ENCODE measurements at places on chromosomes 2 and 18.
A peak's percentile ranks its signal among the peaks of the same experiment; 100 is the strongest.

DNA sequence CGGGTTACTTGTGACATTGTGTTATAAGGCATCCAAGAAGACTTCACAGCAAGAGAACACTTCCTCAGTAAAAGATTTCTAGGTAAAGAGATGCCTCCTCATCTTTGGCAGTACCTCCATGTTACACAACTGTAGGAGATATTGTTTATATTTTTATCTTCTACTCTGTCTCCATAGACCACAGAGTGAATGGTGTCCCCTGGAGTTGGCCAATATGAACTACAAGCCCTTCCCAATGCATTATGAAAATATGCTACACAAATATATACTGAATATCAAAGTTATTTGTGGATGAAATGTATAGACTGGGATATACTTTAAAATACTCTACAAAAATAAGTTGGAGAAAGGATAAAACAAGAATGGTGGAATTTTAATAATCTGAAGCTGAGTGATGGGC is 46.7 kb downstream of the MBOAT2 start:
- no peak for DNase-seq

- DNase-seq = no peak
Observed at GRCh38 chr2:171134624-171135230, 26.0 kb downstream of the TLK1 start.

DNA sequence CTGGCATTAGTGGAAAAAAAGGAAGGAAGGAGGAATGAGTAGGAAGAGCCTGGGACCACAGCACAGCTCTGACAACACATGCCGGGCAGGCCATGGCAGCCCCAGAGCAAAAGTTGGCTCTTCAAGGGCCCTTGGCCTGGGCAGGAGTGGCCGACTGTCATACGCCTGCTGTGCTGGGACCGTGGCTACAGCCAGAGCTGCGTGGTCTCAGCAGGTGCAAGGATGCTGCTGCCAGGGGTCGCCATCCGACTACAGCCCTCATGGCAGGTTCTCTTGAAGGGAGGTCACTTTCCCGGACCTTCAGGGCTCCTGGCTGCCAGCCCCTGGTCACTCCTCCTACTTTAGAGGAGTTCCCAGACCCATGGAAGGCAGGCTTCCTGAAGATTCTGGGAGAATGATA is 109.9 kb downstream of the ARL4C start:
- DNase-seq = no peak

- no peak for DNase-seq
Observed at GRCh38 chr2:174618179-174618578, 20.6 kb upstream of the WIPF1 start.

DNA sequence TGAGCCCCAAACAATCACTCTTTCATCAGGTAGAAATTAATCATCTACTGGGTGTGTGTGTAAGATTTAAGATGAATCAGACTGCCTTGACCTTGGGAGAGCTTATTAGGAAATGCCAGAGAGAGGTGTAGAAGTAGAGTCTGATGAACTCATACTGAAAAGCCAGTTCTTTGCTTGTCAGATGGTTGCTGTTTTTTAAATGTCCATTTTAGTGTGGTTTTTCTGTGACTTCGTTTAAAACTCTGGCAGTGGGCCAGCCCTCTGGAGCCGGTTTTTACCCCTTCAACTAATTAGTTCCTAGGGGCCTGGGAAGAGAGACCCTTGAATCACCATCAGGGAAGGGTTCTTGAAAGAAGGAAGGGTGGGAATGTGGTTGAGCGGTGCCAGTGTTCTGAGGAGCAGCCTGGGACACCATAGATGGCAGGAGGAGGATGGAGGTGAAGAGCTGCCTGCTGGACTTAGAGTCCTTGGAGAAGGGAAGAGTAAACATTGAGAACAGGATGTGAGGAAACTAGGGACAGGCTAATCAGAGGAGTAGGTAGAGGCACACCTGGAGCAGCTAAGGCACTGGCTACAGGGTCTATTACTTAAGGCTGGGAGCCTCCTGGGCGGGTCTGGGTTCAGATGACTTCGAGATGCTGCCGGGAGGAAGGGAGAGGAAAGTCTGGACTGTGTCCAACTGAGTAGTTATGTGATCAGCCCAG is 66.1 kb downstream of the LRRFIP1 start:
- DNase-seq = no peak

DNA sequence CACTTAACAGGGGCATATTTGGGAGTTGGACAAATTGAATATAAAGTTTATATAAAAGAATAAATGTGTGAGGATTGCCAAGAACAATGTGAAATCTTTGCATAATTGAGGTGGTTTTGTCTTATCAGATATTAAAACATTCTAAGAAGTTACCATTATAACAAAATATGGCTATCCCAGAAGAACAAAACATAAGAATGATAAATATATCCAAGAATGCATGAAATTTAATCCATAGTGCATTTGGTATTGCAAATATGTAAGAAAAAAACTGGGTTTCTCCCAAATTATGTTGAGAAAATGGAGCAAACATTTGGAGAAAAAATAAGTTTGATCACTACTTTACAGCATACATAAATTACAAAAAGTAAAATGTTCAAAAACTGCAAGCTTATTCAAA is 562.4 kb downstream of the RNF144A start:
- DNase-seq = no peak

DNA sequence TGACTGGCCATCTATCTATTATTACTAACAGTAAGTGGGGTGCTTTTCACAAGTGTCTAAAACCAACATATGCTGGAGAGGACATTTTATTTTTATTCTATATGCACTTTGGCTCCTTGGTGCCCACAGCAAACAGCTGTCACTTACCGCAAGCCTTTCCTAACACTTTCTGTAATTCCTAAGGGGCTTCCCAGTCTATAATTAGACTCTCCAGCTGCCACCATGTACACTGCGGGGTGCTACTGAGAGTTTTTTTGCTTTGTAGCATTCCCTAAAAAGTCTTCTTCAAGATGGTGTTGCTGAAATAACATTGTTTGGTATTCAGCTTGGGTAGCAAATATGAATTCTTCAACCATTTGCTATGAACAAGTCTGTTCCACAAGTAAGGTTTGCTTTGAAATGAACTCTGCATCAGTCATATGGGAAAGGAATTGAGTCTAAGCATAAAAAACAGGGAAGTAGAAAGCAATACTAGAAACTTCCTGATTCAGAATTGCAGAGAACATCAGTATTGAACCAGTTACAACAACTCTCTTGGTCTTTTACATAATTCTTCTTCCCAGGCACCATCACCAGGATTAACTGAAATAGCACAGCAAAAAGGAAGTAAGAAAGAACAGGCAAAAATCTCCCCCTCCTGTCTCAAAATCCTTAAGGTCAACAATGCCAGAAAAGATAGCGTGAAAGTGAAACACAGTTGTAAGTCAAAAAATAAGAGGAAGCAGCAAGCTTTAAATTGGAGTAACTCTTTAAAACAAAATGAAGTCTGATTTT is 28.6 kb downstream of the EPB41L3 start:
- no peak for DNase-seq

DNA sequence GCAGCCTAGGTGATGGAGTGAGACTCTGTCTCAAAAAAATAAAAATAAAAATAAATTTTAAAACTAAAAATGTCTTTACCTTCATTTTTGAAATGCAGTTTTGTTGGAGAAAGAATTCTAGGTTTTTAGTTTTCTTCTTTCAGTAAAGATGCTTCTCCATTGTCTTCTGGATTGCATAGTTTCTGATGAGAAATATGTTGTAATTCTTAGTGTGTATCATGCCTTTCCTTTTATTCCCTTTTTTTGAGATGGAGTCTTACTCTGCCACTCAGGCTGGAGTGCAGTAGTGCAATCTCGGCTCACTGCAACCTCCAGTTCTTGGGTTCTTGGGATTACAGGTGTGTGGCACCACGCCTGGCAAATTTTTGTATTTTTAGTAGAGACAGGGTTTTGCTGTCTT is 130.0 kb upstream of the FBXO11 start:
- no peak for DNase-seq

DNA sequence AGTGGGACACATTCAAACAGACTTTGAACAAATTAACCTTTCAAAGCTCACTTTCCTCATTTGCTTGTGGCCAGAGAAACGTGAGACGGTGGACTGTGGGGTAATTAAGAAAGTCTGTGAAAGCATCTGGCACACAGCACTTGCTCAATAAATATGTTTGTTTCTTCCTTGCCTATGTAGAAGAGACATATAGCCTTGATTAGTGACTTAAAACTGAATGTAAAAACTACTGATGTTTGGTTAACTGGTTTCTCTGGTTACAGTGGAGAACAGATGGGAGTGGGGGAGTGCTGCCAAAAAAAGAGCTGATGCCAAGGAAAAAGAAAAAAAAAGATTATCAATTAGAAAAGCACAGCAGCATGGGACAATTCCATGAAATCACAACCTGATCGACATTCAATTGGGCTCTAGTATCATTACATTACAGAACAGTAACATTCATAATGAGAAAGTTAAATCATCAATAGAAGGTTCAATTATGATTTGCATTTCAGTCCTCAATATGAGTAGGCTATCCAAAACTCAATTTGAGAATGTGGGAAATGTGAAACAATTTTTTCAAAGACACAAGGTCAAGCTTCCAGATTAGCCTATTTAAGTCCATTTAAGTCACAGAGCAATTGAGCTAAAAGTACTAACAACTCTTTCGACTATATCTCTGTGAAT is 14.7 kb downstream of the CUL3 start:
- DNase-seq = no peak

DNA sequence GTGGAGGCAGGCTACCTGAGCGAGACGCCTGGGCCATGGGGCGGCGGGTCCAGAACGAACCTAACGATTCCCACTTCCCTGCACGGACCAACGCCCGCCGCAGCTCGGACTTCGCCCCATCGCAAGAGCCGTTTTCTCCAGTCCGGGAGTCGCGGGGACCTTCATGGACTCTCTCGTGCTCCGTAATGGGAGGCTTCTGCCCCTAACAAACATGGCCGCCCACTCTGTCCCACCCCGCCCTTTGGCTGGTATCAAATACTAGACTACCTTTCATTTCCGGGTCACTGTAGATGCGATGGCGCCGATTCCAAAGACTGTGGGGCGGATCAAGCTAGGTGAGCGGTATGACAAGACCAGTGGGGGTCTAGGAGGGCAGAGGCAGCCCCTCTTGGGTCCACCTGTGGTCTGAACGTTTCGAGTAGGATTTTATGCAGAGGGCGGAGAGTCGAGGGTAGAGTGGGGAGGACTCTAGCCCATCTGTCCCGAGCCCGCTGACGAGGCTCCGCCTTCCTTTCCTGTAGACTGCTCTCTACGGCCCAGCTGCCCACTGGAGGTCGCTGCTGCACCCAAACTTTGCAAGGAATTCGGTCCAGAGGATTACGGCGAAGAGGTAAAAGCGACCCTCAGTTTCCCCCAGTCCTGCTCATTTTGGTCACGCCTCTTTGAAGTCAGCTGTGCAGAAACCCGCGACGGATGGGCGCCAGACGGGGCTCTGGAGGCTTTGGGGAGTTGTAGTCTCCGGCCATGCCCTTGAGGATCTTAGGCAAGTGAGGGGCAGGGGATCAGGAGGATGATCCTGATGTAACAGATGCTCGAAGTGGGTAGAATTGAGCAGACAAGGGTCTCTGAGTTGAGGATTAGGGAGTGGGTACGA is at the start of the genes CCDC142 and TTC31:
CCDC142 (minus strand) TSS at position 198 of the 874 bp plus-strand sequence; CDS start at position 37, 161 bp downstream.
TTC31 (plus strand) TSS at position 281 of the 874 bp plus-strand sequence; CDS start at position 296, 15 bp downstream.
- peak; percentile 81 for DNase-seq

DNA sequence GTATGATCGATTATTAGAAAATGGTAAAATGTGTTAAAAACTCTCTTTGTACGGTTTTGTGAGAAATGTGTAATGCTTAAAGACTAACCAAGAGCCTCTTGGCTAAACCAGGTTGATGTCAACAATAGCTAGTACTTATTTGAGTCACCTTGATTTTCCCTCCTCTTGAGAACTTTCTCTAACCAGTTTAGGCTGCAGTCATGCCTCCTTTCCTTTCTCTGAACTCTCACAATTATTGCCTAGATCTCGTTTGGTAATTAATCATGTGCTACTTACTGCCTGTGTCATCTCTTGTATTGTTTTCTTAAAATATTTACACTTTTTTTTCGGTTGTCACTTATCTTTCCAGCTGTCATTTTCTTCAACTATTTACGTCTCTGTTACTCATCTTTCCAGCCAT is 1.1 kb upstream of the EPC2 start:
- no peak for DNase-seq

GRCh38 chr2:97766567-97766966 is 53.2 kb downstream of the ZAP70 start:
- DNase-seq = no peak

DNA sequence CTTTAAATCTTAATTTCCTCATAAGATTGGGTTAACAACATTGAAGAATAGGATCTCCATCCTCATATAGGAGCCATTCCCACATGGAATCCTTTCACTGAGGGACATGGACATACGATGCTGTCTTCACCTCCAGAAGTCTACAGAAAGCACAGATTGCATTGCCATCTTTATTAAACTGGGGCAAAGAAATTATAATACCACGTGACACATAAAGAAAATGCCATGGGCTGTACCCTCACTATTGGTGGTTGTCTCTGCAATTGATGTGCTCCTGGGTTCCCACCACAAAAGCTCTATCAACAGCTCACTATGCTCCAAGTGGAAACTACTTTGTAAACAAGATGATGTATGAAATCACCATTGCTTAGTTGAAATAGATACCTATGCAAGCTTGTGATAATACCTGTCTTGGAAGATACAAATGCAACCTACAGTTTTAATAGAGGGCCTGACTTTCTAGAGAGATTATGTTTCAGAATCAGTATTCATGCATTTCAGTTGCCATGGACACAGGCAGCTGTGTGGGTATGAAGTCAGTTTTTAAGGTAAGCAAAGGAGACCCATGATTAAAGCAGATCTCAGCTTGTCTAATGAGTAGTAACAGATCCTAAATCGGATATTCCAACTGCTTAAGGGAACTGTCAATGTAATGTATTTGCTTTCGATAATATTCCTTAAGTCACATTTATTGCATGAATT is 337.0 kb downstream of the RAD51AP2 start:
- no peak for DNase-seq

GRCh38 chr2:32847734-32848133 is 99.0 kb upstream of the LTBP1 start:
- no peak for DNase-seq

DNA sequence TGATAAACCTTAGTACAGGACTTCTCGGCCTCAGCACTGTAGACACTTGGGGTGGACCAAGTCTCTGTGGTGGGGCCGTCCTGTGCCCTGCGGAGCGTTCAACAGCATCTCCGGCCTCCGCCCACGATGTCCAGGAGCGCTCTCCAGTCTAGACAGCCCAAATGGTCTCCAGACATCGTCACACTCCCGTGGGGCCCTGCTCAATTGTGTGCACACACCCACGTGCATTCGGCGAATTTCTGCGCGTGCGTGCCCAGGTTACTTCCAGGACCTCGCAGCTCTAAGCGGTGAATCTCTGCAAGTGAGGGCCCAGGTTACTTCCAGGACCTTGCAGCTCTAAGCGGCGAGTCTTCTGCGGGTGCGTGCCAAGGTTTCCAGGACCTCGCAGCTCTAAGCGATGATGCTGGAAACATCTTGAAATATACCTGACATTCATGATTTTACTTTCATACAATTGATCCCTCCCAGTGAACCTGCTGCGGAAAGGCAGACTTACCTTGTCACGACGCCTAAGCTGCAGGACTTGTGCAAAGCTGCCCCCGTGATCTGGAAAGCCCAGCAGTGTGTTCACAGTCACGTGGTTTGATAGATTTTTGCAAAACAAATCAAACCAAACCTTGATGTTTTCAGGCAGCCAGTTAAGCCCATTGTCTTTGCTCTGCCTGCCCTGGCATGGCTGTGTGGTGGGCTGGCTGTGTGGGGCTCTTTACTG is 16.1 kb upstream of the OTOS start:
- no peak for DNase-seq
